Bronchial smooth muscle cell (primary cell): ENCODE measurements at places on chromosomes 5 and 9. TPM values are rescaled to one million over a fixed set of nuclear protein-coding genes. Genes with fewer than 3 reads are reported as not detected.

TRIM7 gene
- total RNA-seq, result 1.7 and 3.0 TPM in 2 replicates

SH3GL2 gene
- not detected in 2 replicates for total RNA-seq

FBXL7 gene
- 3.3 and 3.4 TPM in 2 replicates for total RNA-seq

PCDHB15 gene
- total RNA-seq, result 0.32 and 0.60 TPM in 2 replicates

BTNL3 gene
- not detected in 2 replicates for total RNA-seq

MRRF gene
- total RNA-seq, result 26.5 and 28.5 TPM in 2 replicates

BSPRY gene
- total RNA-seq, result not detected in 2 replicates

SLC46A2 gene
- total RNA-seq, result not detected in 2 replicates

PLAC8L1 gene
- 0.17 TPM in 1 of 2 replicates, not detected in the other for total RNA-seq
